ENCODE measurements at places on chromosomes 11 and 22.

DNA sequence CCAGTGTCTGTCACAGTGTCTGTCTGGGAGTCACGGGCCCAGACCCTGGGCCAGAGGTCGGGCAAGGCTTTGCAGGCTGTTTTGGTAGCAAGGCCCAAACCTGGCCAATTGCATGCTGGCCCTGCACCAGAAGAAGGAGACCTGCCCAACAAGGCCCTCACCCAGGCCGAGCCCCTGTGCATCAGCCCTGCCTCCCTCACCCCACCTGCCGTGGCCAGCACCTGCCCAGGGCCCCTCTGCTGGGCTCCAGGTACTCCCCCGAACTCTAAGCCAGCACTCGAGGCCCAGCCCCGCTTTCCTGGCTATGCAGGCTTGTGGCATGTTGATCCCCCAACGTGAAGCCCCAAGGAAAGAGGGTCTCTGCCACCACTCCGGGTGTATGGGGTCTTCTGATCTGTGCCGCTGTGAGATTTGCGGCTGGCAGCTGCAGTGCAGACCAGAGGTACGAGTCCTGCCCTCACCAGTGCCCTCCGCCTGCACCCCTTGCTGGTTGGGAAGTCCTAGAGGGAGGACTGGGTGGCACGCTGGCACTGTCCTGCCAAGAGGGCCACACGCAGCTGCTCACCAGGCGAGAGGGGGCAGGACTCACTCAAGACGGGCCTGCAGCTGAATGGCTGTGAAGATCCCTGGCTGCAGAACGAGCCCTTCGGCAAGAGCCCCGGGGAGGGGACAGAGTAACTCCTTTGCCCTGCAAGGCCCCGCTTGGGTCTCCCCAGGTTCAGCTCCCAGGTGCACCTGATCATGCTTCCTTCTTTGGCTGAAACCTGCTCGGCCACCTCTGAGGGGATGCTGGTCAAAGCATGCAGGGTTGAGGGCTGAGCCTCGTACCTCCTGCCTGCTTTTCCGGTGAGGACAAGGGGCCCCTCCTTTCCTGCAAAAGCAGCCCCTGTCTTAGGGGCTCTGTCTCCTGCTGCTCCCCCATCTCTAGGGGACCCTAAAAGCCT is 6.7 kb upstream of the SEPTIN5 start:
- no peak for DNase-seq

GRCh38 chr11:95074792-95075563 is 8.3 kb downstream of the SRSF8 start:
- DNase-seq = no peak

DNA sequence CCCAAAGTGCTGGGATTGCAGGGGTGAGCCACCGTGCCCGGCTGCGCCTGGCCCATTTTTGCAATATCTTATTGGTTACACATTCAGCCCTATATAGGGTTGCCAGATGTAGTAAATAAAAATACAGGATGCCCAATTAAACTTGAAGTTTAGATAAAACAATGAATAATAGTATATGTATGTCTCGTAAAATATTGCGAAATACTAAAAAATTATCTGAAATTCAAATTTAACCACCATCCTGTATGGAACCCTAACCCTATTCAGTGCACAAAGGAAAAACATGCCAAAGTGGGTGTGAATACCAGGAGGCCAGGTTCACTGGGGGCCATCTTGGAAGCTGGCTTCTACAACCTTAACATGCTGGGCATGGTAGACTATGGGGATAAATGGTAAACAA is 5.2 kb upstream of the TFIP11 start:
- DNase-seq = no peak

GRCh38 chr11:91608677-91609076 is 615.9 kb upstream of the FAT3 start:
- DNase-seq = no peak

- no peak for DNase-seq
Measured at GRCh38 chr11:70519117-70519516, 120.8 kb downstream of the CTTN start.

DNA sequence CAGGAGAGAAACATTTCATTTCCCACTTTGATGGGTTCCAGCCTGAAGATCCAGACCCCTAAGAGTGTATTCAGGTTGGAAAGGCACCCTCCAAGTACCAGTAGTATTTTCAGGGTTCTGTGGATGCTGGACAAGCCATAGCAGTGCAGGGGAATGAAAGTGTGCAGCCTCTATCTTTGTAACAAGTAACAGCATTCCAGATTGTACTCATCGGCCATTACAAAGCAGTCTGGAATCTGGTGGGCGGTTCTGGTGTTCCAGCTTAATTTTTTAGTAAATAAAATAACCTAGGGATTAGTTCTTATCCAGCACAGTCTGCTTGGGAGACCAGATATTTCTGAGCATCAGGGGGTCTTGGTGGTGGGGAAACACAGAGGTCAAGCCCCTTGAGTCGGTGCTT is 22.6 kb downstream of the APLNR start:
- peak; percentile 11 for DNase-seq

DNA sequence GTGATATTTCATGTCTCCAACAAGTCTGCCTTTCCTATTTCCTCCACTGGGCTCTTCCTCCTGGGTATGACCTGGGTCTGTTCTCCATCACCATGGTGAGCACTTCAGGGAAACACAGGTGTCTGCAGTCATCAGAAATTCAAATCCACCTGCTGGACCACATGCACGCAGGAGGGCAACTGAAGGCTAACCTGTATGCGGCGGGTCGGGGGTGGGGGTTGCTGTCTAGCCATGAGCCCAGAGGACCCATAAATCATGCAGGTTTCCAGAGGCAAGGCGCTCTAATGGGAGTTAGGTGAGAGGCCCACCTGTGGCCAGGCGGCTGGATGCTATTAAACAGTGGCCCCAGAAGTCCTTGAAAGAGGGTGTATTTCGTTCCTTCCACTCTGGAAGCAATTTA is 11.1 kb upstream of the PAMR1 start:
- DNase-seq = no peak

DNA sequence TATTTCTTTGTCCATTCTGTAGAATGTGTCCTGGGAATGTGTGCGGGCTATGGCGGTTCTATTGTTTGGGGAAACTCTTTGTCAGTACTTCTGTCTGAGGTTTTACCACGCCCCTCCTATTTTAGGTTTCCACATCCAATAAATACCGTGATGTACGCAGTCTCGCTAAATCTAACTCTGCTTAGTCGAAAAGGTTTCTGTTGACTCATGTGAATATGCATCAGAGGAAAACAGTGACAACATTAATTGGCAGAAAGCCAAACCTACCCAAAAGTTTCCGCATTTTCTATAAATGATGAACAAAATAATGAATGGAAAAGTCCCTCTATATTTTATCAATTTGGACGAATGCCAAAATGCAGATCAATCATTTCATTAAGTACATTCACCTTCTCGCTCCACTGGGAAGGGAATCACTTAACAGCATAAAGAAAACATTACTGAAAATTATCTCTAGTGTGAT is 143.4 kb downstream of the MAML2 start:
- no peak for DNase-seq

DNA sequence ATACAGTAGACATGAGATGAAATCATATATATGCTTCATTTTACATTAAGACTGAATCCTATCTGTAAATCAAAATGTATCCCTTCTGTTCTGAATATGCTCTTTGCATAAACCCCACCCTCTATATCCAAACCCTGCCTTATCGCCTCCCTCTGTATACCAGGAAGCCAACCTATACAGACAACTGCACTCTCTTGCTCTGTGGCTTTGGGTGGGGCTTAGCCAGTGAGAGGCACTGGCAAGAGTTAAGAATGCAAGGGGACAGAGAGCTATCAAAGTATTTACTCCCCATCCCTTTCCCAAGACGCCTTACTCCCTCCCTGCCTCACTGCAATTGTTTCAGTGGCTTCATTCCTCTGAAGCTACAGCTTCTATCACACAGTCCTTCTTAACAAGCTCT is 309.8 kb downstream of the TTC28 start:
- DNase-seq = no peak

Measured in HFF-Myc (cell line).